ENCODE measurements at places on chromosomes 5 and 9.

DNA sequence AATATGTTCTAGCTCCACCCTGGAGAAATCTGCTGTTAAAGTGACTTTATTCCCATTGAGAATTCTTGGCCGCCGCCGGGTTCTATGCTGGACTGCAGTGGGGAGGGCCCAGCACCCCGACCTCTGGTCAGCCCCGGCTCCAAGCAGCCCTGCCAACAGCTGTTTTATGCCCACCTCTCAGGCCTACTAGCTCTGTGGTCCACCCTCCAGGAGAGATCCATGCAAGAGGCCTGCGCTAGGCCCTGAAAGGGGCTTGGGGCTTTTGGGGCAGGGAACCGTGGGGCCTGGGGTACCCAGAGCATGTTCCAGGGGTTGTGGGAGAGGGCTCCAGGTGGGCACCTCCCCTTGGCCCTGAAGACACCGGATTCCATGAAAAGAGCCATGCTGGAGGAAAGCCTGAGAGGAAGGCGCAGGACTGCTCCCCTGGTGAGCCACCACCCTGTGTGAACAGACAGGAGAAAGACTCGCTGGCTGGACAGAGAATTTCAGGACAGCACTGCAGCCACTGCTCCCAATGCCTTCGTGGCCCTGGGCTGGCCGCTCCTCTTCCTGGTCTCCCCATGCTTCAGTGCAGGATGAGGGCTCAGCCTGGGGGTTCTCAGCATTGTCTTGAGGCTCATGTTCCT is 44.6 kb upstream of the RUFY1 start:
- DNase-seq = no peak

DNA sequence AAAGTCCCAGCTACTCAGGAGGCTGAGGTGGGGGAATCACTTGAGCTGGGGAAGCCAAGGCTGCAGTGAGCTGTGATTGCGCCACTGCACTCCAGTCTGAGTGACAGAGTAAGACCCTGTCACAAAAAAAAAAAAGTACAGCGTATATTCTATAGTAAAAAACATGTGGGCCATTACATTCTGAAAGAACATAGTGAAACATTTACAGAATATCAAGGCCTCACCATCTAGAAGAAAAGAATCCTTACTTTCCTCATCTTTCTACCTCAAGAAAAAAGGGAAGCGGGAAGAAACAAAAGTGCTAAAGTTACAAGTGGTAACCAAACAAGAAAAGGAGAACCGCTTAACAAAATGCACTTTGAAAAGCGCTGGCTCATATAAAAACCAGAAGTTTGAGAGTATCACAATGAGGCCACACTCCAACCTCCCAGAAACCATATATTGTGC is 5.7 kb upstream of the SYK start:
- peak; percentile 80 for DNase-seq

- DNase-seq = no peak
These were observed 69.0 kb upstream of the TNFAIP8 start for GRCh38 chr5:119286511-119287488.

- DNase-seq = no peak
These were observed 47.7 kb upstream of the TMC1 start for GRCh38 chr9:72473474-72474261.

DNA sequence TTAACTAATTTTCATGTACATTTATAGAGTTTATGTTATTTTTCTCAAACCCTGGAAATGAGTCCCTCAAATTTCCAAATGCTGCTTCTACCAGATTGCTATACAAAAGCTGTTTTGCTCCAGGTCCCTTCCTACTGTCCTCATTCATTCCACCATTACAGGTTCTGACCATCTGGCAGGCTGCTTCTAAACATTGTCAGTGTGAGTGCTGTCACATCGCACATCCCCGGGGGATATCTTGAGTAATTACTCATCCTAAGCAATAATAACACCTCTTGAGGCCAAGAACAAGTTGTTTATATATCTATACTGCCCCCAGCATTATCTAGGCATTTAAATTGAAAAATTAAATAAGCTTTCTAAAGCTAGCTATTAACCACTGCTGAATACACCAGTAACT is 1675.3 kb upstream of the CDH6 start:
- DNase-seq = no peak

- DNase-seq = no peak
These were observed 24.2 kb downstream of the PSMB7 start for GRCh38 chr9:124390794-124391658.

GRCh38 chr5:68446070-68446357 is 230.5 kb downstream of the PIK3R1 start:
- DNase-seq = no peak

DNA sequence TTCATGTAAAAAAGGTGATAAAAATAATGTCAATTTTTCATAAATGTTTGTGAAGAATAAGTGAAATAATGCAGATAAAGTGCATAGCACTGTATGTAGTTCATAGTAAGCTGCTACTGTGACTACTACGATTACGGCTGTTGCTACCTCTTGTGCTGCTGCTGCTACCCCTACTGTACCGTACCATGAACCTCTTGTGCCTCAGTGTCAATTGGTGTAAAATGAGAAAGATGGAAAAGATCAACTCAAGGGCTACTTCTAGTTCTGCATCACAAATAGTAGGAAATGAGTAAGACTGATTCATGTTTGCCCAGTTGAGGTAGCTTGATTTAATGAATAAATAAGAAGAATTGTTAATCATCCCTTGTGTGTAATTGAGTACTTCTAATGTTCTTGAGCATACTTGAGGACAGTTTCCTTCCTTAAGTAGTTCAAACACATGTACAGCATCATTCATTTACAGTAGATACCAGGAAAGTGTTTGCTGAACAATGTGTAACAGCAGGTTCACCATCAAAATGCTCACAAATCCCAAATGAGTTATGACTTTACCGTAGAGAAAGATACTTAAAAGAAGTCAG is 200.0 kb upstream of the ATP10B start:
- no peak for DNase-seq

DNA sequence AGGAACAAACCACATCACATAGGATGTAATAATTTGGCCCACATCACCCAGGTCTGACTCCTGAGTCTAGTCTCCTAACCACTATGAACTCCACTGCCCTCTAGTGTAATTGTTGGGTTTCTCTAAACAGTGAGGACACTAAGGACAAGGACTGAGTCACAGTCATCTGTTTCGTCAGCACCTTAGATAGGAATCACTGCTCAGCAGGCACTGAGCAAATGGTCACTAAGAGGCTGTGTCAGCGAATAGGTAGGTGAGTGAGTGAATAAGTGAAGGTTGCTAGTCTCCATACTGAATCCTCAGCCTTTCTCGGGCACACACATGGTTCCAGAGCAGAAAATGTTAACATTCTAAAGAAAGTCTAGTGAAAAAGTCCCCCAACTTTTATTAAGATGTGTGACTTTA is 278.6 kb downstream of the SPOCK1 start:
- DNase-seq = no peak
